Stimulated activated CD4-positive, alpha-beta T cell treated with anti-CD3 and anti-CD28 coated beads, Interleukin-1b, Interleukin-23, amount 100 ng/mL, for 24 hours (primary cell): ENCODE measurements at places on chromosomes 2 and 18.
A peak's percentile ranks its signal among the peaks of the same experiment; 100 is the strongest.

GRCh38 chr18:40652321-40652720 is 1302.7 kb upstream of the PIK3C3 start:
- DNase-seq = no peak

DNA sequence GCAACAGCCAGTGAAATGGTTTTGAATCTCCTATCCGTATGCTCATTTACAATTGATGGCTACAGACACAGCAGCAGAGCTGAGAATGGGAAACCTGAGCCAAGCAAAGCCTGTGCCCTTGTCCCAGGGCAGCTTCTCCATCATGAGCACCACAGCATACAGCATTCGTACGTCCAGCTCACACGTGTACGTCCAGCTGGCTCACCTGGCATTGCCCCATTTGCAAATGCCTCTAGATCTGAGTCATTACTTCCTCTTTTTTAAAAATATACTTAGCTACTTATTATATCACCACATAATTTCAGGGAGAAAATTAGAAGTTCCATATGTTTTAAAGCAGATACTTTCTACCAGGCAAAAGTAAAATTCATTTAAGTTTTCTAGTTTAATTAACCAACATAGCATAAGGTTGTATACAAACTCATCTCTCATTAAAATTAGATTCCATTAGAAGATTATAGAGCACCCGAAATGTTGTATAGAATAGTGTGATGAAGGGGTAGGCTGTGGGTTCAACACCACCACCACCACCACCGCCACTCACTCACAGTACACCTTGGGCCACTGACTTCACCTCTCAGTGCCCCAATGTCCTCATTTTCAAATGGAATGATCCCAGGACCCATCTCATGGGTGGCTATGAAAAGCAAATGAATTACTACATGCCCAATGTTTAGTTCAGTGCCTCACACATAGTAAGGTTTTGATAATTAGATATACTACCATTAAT is 31.4 kb upstream of the TMEM177 start:
- DNase-seq = no peak

GRCh38 chr2:133247631-133248030 is 320.6 kb downstream of the NCKAP5 start:
- no peak for DNase-seq

DNA sequence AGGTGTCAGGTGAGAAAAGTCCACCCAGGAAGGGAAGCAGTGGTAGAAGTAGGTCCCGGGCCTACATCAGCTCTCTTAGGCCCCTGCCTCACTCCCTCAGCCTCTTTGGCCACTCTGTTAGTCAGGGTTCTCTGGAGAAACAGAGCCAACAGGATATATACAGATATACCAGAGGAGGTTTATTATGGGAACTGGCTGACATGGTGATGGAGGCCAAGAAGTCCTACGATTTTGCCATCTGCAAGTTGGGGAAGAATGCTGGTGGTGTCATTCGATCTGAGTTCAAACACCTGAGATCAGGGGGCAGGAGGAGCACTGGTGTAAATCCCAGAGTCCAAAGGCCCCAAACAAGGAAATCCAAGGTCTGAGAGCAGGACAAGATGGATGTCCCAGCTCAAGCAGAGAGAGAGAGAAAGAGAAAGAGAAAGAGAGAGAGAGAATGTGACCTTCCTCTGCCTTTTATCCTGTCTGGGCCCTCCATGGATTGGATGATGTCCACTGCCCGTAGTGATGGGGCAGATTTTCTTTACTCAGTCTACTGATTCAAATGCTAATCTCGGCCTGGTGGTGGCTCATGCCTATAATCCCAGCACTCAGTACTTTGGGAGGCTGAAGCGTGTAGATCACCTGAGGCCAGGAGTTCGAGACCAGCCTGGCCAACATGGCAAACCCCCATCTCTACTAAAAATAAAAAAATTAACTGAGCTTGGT is 111.1 kb upstream of the MYCN start:
- DNase-seq = no peak

DNA sequence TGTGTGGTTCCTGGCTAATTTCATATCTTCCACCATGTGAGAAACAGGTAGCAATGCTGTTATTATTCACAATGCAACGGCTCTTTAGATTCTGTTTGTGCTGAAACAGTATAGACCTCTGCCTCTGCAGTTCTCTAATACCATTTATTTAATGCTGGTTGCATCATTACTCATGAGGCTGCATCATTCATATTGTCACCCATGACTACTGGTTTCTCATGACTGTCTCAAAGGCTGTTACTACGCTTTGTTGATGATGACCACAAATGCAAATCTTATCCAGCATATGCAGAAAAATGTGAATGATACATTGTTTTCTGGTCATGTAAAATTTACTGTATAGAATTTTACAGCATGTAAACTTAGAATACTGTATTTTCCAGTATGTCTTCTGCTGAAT is 22.5 kb downstream of the CAVIN2 start:
- no peak for DNase-seq

- DNase-seq = peak; percentile 61
These were observed 42.8 kb downstream of the PLEKHA3 start for GRCh38 chr2:178522950-178523595.
